ENCODE measurements at places on chromosomes 13 and 19.

DNA sequence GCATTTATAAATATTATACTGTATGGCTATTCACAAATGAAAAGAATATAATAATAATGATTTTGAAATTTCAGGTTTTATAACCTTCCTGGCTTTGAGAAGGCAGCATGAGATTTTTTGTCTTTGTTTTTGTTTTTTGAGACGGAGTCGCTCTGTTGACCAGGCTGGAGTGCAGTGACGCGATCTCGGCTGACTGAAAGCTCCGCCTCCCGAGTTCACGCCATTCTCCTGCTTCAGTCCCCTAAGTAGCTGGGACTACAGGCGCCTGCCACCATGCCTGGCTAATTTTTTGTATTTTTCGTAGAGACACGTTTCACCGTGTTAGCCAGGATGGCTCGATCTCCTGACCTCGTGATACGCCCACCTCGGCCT lies 64.1 kb downstream of the ZNF429 start:
- no peak for DNase-seq

DNA sequence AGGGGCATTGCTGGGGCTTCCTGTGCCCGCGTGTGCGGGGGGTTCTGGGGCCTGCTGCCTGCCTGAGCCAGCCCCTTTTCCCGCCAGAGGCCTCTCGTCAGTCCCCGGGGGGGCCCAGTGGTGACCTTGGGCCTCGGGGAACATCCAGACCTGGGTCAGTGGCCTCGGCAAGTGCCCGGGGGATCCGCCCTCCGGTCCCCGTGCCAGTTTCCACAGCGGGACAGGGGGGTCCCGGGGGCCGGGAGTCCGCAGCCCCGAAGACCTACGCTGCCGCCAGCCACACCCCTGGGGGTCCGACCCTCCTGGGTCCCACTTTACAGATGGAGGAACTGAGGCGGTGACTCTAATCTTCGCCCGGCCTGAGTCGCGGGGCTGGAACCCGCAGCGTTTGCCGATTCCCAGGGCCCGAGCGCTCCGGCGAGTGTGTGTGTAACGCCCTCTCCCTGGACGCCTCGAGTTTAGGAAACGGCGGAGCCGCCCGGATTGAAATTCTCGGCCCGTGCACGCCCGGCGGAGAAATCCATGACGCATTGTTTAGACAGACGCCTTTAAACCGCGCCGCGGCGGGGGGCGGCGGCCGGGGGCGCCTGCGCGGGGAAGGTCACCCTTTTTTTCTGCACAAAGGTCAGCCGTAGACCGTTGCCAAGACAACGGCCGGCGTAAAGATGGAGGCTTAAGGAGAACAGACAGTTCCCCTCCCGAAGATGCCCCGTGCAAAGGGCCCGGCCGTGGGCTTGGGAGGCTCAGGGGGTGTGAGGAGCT lies 39.3 kb downstream of the EFNA2 start:
- DNase-seq, result no peak

GRCh38 chr13:22789916-22790315 lies 390.9 kb upstream of the SGCG start:
- DNase-seq, result no peak

DNA sequence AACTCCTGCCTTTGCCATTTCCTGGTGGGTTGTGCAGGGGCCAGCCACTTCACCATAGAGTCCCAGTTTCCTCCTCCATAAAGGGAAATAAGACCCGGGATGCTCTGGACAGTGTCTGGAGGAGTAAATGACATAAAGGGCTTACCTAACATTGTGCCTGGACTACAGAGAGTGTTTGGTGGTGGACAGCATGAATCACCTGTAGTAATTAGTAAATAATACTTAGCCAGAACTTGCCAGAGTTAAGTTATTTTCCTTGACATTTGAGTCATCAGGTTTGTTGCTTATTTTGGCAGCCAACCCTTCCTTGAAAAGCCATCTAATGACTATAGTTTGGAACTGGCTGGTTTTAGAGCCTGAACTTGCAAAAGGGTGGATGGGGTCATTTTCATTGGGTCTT lies 159.2 kb downstream of the SLC7A1 start:
- DNase-seq, result peak; percentile 56

DNA sequence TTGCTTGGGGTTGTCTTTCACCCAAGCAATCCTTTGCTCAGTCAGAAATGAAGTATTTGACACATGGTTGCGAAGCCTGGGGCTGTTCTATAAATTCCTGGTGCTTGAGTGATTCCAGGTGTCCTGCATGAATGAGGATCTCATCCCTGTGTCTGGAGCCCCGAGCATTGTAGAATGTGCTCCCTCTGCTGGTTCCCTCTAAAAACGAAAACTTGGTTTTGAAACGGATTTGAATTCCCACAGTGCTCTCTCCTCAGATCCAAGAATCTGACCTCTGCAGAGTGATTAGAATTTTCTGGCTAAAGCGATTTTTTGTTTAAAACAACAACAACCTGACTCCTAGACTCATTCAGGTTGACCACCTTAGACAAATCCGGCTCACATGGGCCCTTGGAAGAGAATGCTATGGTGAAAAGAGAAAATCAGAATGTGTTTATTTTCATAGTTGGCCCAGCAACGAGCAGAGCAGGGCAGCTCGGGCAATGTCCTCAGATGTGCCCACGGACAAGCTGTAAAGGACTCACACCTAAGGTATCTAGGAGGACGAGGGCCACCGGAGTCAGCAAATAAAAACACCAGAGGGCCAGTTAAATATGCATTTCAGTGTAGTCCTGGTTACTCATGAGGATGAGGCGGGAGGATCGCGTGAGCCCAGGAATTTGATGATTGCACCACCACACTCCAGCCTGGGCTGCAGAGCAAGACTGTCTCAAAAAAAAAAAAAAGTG lies 8.7 kb upstream of the ATP12A start:
- peak; percentile 71 for DNase-seq

DNA sequence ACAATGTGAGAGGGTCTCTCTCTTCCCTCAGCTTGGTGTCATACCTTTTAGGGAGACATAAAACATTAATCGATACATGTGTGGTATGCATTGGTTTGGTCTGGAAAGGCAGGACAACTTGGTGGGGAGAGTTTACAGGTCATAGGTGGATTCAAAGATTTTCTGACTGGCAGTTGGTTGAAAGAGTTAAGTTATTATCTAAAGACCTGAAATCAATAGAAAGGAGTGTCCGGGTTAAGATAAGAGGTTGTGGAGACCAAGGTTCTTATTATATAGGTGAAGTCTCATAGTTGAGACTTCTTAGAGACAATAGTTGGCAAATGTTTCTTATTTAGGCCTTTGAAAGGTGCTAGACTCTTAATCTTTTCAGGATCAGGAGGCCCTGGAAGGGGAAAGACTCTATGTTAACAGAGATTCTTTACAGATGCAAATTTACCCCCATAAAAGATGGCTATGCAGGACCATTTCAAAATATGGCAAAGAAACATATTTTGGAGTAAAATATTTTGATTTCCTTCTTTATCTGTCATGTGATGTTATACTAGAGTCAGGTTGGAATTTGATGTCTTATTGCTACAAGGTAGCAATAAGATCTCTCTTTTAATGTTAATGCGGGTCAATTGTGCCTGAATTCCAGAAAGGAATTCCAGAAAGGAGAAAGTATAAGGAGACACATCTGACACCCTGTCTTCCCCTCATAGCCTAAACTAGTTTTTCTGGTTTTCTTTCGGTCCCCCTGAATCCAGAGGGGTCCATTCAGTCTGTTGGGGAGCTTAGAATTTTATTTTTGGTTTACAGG lies 59.2 kb upstream of the RCBTB2 start:
- no peak for DNase-seq

DNA sequence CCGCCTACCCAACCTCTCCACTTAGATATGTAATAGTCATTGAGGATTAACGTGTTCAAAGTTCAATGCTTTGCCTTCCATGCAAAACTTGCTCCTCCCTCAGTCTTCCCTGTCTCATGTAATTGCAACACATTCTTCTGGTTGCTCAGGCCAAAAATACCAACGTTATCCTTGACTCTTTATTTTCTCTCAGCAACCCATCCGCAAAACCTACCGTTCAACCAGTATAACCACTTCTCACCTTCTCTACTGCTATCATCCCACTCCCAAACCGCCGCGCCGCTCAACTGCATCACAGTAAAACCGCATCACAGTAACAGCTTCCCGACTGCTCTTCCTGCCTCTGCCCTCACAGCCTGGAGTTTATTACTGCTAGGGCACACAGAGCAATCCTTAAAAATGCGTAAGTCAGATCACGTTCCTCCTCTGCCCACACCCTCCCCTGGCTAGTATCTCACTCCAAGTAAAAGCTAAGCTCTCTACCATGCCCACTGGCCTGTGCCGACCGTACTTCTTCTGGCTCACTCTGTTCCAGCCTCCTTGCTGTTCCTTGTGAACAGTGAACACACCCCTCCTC lies 8.2 kb downstream of the MTIF3 start:
- no peak for DNase-seq

- DNase-seq, result no peak
Observed at GRCh38 chr19:17863520-17864182, 3.9 kb downstream of the RPL18A start.

GRCh38 chr19:40578442-40578908 lies 1.8 kb downstream of the SHKBP1 start:
- DNase-seq, result no peak

- DNase-seq, result no peak
Observed at GRCh38 chr19:51122112-51122981, 2.4 kb upstream of the SIGLEC9 start.

- DNase-seq, result no peak
Observed at GRCh38 chr13:62846302-62846701, 1430.7 kb upstream of the PCDH20 start.

- DNase-seq, result no peak
Observed at GRCh38 chr13:28440774-28441504, 54.0 kb downstream of the FLT1 start.

GRCh38 chr19:10683064-10683426 lies 18.2 kb upstream of the QTRT1 start:
- no peak for DNase-seq

DNA sequence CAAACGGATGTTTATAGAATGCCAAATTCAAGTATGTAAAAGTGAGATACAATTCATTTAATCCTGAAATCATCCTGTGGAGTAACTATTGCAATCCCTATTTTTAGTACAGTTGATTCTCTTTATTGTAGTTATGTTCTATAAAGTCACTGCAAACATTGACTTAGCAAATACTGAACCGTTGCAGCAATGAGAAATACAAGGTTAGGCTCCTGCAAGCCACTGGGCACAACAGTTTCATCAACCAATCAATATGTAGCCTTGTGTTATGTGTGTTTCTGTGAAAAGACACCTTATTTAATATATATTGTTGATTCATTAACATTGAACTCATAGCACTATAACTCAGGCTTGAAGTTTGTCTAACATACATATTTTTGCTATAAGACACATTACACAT lies 174.4 kb downstream of the DCT start:
- no peak for DNase-seq

DNA sequence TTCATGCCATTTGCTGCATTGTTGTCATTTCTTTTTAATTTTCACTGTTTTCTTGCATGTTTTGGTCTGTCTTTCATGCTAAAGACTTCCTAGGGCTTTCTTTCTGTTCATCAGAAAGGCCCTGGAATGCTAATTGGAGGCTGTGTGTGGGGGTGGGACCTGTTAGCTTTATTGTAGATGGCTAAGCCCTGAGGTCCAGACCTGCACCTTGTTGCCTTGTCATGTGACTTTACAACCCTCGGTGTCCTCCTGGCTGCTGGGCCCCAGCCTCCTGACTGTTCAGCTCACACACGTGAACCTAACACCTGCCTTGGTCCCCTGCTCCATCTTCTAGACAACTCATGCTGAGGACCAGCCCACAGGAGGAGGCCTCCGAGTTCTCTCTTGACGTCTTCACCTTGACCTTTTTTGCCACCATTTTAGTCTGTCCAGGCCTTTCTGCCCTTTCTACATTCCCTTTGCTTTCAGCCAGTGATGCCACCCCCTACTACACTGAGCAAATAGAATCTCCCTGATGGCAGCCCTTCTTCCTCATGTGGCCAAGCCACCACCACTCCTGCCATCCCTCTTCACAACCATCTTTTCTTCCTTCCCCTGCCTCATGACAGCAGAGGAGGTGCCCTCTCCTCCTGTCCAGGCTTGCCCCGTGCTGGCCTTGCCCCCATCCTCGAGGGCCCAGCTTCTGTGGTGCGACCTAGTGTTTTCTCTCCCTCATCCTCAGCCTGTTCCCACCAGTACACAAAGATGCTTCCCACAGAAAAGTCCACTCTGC lies 41.4 kb upstream of the GPI start:
- DNase-seq, result no peak

DNA sequence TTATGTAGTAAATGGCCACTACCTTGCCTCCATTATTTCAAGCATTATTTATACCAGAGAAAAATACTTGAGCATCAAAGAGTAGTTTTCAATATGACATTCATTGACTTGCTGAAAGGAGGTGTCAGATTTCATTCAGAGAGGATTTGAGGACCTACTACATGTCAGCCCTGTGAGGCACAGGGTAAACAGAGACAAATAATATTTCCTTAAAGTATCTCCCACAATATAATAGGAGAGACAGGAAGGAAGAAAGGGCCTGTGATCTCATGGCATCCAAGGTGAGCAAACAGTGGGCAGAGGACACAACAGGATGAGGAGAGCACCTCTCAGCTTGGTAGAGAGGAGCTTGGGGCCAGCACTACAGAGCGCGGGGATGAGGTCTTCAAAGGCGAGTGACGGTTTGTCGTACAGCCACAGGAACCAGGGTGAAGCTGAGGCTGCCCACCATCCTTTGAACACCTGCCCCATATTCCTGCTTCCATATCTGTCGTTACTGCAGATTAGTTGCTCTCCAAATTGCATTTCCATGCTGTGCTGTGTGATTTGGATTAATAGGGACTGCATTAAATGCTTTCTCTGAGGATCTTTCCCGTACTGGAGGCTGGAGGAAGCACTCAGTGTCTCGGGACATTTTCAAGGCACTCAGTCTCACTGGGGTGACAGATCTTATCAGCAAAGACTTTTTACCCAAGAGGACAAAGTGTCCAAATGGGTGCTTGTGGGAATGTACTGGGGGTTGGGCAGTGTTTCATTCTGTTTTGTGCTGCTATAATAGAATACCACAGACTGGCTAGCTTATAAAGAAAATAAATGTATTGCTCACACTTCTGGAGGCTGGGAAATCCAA lies 59.2 kb downstream of the GJA3 start:
- DNase-seq, result no peak

DNA sequence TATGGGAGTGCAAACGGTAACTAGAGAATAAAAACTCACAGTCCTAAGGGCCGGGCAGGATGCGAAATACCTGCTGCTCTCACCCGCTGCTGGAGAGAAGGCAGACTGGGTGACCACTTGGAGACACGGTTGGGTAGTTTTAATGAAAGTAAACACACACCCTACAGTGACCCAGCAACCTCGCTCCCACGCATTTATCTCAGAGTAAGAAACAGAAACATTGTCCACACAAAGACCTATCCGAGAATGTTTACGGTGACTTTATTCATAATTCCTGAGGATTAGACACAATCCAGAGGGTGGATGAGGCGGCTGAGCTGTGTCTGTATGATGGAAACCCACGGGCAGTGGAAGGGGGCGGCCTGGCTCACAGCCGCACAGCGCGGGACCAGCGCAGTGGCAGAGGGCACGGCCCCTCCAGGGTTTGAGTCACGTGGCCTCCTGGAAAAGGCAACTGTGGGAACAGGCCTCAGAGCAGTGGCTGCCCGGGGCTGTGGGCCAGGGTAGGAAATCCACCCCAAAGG lies 73.5 kb upstream of the C13orf46 start:
- peak; percentile 70 for DNase-seq

GRCh38 chr19:3770136-3770999 lies 1.7 kb downstream of the RAX2 start:
- DNase-seq, result no peak

- DNase-seq, result no peak
Observed at GRCh38 chr13:31733066-31733465, 6.3 kb upstream of the RXFP2 start.
